ENCODE measurements at places on chromosomes 1 and 21.

DNA sequence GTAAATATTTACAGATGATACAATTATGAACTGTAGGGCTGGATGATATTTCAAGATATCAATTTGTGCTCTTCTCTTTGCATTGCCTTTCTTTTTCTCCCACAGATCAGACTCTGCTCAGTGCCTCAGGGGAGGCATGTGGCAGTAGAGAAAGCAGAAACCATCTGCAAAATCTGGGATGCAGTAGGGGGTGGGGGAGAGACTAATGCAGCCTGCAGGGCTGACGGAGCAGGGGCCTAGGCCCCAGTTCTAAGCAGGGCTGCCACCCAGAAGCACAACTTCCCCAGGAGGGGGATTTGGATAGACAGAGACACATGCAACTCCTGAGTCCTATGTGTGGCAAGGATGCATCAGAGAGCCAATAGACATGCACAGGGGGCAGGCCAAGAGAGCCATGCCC, 511.6 kb downstream of the SMYD3 start:
- DNase-seq: no peak

DNA sequence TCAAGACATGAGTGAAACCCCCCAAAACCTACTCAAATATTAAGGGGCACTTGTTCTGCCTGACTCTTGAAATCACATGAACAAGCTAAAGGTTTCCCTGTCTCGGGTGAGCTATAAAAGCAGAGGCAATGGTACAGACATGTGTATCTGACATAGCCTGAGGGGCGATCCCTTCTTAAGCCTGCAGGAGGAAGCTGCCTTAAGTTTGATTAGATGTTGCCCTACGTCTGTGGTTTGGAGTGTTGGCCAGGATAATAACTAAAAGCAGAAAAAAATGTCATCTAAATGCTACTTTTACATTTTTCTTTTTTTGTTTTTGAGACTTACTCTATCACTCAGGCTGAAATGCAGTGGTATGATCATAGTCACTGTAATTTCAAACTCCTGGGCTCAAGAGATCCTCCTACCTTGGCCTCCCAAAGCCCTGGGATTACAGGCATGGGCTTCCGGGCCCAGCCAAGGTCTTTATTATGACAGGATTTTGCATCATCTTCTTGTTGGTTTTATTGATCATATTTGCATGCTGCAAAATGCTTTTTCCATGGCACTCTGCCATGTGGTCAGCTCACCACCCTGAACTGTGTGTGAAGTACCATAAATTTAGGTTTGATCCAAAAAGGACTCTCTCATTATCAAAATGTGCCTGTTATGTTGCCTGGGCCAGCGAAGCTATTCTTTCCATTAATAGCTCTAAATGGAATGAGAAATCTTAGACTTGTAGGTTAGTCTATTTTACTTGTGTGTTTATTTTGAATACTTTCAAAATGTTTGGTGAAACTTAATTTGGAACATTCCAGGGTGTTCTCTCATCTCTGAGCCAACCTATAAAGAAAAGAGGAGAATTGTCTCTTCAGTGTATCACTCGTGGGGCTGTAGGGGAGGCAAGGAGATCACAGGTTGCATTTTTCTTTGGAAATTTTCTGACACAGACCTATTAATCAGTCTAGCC, 15.0 kb upstream of the HMGN1 start:
- no peak for DNase-seq

- no peak for DNase-seq
Observed at GRCh38 chr1:32623775-32624174, 26.6 kb downstream of the ZBTB8OS start.

DNA sequence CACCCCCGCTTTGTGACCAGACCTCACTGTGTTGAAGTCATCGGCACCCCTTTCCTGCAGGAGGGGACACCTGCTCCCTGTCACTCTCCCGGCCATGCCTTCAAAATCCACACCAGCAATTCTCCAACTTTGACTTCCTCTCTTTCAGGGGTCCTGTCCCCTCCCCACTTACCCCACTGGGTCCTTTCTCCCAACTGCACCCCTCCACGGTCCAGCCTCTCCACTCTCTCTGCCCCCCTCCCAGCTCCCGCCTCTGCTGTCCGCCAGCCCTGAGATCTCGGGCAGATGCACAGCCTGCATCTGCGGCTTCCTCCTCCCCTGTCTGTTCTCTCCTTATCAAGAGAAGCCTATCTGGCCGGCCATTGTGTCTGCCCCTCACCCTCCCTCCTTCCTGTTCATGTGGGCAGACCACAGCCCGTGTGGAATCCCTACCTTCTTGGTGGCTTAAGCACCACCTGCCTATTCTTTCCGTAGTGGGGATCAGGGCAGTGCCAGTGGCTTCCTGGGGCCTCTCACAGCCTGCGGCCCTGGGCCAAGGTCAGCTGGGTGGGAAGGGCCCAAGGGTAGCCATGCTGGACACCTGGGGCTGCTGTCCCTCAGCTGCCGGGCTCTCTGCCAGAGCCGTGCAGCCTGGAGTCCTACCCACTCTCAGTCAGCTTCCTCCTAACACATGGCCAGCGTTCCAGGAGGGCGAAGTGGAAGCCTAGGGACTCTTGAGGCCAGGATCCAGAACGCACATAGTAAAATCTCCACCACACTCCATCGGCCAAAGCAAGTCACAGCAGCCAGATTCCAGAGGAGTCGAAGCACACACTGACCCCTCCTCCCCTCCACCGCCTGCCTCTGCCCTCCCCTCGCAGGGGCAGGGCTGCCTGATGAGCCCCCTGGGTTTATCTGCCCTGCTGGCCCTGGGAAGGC, 5.1 kb upstream of the HES4 start:
- DNase-seq: no peak

GRCh38 chr21:16608209-16608830, 878.5 kb downstream of the USP25 start:
- no peak for DNase-seq

- no peak for DNase-seq
Observed at GRCh38 chr1:201565024-201565730, 26.2 kb downstream of the NAV1 start.

DNA sequence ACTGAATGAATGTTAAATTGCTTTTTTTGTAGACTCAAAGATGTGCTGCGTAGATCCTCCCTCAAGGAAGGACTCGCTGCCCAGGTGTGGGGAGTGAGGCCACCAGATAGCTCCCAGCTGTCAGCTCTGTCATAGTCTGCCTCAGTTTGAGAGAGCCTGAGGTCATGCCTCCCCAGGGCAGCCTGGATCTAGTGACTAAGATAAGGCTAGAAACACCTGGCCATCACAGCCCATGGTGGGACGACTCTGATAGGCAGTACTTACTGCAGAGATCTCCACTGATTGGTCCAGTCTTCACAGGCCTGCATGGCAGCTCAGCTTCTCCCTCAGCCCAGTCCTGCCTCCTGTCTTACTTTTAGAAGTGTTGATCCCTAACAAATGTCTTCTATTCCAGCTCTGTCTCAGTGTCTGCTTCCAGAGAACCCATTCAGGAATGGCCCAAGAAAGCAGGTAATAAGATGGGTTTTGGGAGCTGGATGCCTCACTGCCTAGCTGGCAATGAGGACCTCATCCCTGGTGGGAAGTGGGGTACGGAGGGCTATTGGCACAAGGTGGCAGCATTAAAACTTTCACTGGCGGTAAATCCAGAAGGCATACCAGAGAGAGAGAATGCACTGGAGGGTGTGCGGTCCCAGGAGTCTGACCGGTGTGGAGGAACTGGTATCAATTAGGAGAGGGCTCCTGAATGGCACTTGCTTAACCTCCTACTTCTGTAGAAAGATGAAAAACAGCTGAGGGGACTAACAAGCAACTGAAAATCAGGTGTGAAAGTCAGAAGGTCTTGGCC, 55.3 kb upstream of the GPR37L1 start:
- no peak for DNase-seq

DNA sequence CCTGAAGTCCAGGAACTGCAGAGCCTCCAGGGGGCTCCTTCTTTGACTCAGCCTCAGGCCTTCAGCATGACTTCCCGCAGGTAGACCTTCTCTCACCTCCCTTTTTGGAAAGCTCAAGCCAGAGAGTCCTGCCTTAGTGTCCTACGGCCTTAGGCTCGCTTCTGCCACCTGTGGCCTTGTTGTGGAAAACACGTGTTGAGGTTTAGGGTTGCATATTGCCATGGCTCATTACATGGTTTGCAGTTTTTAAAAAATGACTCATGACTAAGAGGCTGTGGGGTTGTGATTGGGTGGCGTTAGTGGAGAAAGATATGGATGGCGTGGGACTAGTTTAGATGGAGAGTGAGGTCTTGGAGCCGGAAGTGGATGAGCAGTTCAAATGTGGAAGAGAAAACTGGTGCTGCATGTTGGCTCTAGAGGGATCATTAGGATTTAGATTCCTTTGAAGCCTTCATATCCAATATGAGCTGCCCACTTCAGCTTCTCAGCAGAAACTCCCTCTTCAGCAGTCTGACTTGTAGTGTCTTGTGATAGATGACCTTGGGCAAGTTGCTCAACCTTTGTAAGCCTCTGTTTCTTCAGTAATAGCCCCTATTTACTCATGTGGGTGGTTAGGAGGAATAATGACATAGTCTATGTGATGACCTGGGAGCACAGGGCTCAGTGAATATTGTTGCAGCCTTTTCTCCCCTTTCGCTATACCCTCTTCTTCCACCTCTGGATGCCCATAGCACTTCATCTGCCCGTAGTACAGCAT, 6.5 kb upstream of the FGGY start:
- DNase-seq: no peak

DNA sequence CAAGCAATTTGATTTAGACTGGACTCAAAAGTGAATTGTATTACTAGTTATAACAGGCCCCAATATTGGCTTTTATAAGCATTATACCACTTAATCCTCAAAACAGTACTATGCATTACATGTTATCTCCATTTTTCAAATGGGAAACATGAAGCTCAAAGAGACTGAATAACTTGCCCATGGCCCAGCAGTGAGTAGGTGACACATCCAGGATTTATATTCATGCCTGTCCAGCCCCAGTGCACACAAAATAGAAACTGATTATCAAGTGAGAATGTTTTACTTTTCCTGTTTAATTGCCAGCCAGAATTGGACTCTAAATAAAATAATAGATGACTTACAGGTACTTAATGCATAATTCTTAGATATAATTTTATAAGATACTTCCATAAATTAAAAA, 82.9 kb downstream of the NIBAN1 start:
- no peak for DNase-seq

Data from stimulated activated CD8-positive, alpha-beta memory T cell treated with anti-CD3 and anti-CD28 coated beads, Interleukin-4, amount 100 ng/mL, for 1 hour (primary cell).